NCI-H1930 (cell line): ENCODE measurements at places on chromosomes 1 and 21.

DNA sequence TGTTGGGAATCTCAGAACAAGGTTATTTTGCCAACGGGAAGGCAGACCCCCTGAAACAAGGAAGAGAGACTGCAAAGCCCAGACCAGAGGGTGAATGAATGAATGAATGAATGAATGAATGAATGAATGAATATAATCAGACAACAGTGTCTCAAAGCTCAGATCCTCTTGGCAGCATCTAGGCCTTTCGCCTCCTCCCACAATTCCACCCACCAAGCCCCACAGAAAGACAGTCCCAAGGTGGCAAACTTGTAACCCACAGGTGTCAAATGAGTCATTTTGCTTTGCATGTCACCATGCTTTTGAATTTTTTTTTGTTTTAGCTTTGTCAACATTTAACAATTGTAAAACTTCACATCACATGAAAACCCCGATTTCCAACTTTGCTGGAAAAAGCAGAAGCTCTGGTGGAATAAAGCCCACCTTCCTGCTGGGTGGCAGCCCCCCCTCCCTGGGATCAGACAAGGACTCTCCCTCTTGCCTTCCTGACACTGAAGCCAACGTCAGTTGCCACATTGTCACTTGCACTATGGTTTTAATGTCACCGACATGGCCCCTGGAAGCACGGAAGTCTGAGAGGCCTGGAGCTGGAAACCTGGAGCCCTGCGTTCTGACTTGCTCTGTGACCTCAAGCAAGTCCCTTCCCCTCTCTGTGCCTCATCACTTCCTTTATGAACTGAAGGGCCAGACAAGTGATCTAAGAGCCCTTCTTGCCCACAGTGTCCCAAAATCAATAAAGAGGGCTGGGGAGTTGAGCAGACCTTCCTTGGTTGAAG, 134.6 kb upstream of the RUNX3 start:
- DNase-seq = no peak

- no peak for DNase-seq
Measured at GRCh38 chr21:42536601-42537000, 22.9 kb downstream of the SLC37A1 start.

DNA sequence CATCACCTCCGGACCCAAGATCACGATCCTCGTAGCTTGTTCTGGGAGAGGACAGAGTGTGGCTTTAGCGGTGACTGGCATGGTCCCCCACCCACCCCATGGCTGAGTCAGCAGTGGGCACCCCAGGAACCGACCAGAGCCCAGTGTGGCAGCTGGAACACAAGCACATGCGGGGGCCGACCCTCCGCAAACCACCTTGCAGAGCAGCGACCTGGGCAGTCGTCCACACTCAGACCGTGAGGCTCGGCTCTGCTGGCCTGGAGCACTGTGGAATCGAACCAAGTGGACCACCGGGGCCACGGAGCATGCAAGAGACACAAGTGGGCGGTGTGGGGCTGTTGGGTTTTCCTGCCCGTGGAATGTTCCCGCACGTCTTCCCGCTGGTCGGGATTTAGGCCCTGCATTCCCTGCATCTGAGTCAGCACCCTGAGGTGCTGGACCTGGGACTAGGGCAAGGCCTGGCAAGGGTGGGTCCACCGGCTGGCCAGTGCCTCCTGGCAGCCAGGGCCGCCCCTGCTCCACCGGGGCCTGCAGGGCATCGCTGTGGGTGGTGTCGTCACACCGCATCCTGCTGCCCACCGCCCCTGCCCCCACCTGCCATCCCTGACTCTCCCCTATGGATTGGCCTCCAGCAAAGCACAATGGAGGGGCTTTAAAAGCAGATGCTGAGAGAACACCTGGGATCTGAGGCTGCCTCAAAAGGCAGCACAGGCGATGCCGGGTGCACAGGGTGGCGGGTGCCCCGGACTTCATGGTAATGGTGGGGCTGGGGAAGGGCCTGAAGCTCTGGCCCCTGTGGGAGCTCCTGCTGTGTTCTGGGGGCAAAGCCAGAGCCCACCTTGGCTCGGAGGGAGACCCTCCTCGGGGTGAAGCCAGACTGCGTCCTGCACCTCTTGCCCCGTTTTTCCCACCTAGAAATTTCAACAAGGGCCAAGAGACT, 18.5 kb downstream of the MORN1 start:
- no peak for DNase-seq

GRCh38 chr1:29639741-29640427, 403.6 kb downstream of the PTPRU start:
- no peak for DNase-seq

DNA sequence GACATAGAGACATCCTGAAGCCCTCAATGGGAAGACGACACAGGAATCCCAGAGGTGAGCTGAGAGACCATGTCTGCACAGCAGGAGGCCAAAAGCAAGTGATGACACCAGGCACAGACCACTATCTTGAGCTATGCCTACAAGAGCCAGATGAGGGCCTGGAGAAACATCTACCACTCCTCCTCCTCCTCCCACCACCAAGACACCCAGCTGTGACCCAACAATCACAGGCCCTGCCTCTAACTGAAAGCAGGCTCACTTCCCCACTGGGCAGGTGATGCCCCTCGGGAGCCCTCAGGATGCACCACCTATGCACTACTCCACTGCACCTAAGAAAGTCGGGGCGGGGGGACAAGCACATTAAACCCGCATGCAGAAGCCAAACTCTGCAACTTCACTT, 16.5 kb downstream of the TADA1 start:
- no peak for DNase-seq

GRCh38 chr1:39164256-39164655, 40.2 kb upstream of the MACF1 start:
- DNase-seq = no peak

DNA sequence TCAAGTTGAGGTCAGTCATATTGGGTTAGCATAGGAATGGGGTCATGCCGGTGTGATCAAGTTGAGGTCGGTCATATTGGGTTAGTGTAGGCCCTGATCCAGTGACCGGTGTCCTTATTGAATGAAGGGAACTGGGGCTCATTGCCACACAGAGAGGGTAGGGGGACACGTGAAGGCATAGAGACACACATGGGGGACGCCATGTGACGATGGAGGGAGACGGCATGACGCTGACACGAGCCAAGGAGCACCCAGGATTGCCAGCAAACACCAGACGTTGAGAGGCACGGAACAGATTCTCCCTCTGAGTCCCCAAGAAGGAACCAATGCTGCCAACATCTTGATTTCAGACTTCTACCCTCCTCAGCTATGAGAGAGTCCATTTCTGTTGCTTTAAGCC, 136.9 kb upstream of the ZBTB40 start:
- DNase-seq = no peak

GRCh38 chr1:48472638-48473037, 634 bp upstream of the SPATA6 start:
- DNase-seq = no peak

- DNase-seq = no peak
Measured at GRCh38 chr1:111821121-111821745, 65.5 kb downstream of the DDX20 start.

DNA sequence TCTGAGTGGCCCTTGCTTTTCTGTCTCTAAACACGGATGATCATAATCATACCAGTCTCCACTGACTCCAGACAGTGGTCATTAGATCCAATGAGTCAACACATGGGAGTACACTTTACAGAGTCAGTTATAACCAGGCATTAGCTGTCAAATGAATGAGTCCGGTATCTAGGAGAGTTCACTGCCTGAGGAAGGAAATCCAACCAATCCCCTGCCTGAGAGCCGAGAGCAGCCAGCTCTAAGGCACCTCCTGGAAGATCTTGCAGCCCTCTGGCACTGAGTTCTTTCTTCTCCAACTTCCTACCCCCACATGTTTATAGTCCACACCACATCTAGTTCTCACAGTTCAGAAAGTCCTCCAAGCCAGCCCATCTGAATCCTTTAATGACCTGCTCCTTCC, 29.4 kb upstream of the RBM15 start:
- DNase-seq = no peak

- peak; percentile 11 for DNase-seq
Measured at GRCh38 chr1:152777510-152778137, 2.7 kb downstream of the LCE1F start.

- no peak for DNase-seq
Measured at GRCh38 chr1:233060461-233060994, 110.1 kb downstream of the NTPCR start.

- DNase-seq = no peak
Measured at GRCh38 chr1:5548266-5548665, 444.0 kb downstream of the NPHP4 start.

GRCh38 chr1:31153423-31153822, 86.3 kb downstream of the NKAIN1 start:
- DNase-seq = no peak

DNA sequence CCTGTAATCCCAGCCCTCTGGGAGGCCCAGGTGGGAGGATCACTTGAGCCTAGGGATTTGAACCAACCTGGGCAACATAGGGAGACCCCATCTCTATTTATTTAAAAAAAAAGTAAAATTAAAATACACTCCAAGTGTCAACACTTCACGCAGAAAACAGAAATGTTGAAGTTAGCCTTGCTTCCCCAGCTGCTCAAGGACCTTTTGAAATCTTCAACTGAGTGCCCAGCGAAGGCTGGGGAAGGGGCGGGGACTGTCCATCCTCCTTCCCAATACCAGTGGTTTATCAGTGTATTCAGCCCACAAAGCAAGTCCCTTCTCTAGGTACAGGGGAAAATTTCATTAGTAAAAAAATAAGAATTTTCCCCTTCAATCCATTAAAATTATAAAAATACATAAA, 2.2 kb upstream of the DNAJC28 start:
- DNase-seq = no peak

- DNase-seq = no peak
Measured at GRCh38 chr1:228045871-228046270, 36.6 kb upstream of the ARF1 start.

DNA sequence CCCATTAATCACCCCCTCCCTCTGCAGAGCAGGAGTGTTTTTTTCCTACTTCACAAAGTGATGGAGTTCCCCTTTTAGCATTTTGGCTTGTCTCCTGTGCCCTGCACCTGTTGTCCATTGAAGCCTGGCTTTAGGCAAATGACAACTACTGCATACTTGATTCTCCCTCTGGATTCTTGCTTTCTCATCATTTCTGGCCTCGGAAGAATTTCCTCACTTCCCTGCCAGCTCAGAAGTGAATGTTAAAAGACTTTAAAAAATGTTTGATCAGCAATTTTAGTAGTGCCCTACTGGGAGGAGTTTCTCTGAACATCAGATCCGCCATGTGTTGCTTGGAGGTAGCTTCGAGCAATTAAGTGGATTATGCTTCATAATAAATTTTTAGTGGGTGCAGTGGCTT, 28.1 kb downstream of the RCOR3 start:
- no peak for DNase-seq

GRCh38 chr1:207883660-207884250, 27.2 kb downstream of the CD34 start:
- DNase-seq = no peak

- DNase-seq = no peak
Measured at GRCh38 chr1:183877053-183877720, 72.3 kb downstream of the RGL1 start.

DNA sequence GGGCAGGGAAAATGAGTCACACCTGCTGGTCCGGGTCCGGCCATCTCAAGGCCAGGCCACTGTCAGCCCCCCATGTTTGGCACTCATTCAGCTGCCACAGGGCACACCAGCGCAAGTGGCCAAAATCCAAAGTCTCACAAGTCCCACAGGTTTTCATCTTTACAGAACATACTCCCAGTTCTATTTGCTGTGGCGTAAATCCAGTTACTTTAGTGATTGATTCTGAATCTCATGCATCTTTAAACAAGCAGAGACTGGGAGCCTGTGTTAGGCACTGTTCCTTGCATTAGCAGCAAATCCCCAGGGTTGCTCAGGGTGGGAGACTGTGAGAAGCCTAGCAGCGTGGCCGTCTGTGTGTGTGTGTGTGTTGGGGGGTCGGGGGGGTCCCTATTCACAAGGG, 1.1 kb upstream of the SLC2A5 start:
- DNase-seq = no peak

DNA sequence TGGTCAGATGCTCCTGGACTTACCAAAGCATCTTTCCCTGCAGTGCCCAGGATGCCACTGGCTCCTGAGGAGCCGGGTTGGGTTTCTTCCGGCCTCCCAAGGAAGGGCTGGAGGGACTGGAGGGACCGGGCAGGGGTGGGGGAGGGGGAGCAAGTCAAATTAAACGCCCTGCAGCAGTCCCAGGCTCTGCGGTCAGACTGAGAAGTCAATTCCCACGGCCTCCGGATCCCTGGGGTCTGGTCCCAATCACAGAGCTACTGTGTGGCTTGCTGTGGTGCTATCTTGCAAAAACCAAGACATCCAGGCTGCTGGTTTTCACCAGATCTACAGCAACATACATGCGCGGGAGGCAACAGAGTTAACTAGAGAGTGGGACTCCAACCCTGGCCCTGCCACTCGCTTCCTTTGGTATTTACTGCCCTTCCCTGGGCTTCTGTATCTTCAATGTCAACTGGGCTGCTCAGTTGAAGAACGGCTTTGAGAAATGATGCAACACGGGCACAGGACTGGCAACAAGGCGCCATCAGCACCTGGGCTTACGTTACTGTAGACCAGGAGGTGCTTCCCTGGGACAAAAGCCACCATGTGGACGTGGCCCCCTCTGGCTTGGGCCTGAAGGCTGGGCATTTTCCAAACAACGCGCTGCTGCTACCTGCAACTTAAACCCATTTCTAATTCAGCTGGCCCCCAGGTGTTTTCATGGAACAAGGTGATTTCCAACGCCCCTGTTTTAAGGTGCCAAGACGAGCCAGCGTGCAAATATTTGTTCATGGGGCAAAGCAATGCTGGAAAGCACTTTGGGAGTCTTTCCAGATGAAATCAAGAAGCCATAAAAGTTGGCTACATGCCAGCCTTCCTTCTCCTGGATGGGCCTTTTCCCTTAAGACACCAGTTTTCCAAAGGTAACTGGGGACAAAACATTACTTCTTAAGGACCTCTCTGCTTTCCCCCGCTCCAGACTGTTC, 11.5 kb downstream of the RCC2 start:
- DNase-seq = no peak
